ENCODE measurements at places on chromosomes 5 and 9.

GRCh38 chr9:25681266-25681665 is 3.0 kb upstream of the TUSC1 start:
- no peak for DNase-seq

DNA sequence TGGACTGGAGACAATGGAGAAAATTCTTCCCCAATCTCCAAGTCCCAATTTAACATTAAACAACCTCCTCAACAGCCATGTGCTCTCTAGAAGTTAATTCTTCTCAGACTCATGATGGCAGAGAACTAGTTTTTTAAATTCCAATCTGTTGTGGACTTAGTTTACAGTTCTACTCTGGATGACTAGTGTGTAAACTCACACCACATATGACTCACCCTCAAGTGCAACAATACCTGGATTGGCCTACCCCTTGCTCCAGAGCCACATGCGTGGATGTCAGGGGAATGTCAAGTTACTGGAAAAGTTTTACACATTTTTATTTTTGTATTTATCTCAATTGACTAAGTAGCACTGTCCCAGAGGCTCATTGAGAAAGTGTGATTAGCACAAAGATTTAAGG is 136.0 kb upstream of the EFNA5 start:
- no peak for DNase-seq

- DNase-seq: no peak
Observed at GRCh38 chr5:90528601-90529193, 687 bp downstream of the LYSMD3 start.

- DNase-seq: no peak
Observed at GRCh38 chr9:6584881-6585597, 60.5 kb downstream of the GLDC start.

- no peak for DNase-seq
Observed at GRCh38 chr9:98571643-98572042, 137.1 kb downstream of the GABBR2 start.

GRCh38 chr5:125413496-125414274 is 667.2 kb upstream of the ZNF608 start:
- DNase-seq: no peak

GRCh38 chr9:96412174-96412913 is 5.8 kb downstream of the ZNF367 start:
- DNase-seq: no peak

DNA sequence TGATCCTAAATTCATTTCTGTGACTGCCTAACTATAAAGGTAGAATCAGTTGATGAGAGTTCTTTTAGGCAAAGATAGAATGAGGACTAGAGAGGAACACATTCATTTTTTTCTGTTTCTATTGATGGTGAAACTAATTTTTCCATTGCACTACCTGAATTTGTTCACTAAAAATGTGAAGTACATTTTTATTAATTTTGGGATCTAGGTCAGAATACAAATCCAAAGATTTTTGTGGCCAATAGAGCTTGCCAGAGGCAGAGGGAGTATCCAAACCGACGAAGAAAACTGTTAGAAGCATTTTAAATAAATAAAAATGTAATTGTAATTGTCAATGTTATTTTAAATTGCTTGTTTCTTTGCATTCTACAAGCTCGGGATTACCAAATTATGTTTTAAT is 78.1 kb downstream of the MTREX start:
- DNase-seq: no peak

GRCh38 chr5:14156650-14157492 is 13.7 kb downstream of the TRIO start:
- no peak for DNase-seq

GRCh38 chr9:107721705-107722245 is 232.2 kb upstream of the KLF4 start:
- DNase-seq: no peak

GRCh38 chr5:127940854-127941253 is 142.7 kb upstream of the SLC12A2 start:
- no peak for DNase-seq

- DNase-seq: no peak
Observed at GRCh38 chr5:175614223-175614815, 43.6 kb upstream of the HRH2 start.

DNA sequence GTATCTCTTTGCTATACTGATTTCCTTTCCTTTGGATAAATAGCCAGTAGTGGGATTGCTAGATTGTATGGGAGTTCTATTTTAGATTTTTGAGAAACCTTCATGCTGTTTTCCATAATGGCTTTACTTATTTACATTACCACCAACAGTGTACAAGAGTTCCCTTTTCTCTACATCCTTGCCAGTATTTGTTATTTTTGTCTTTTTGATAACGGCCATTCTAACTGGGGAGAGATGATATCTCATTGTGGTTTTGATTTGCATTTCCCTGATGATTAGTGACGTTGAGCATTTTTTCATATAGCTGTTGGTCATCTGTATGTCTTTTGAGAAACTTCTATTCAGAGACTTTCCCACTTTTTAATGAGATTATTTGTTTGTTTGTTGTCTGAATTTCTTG is 25.8 kb downstream of the NADK2 start:
- DNase-seq: no peak

- no peak for DNase-seq
Observed at GRCh38 chr5:116887104-116887503, 312.5 kb upstream of the SEMA6A start.

DNA sequence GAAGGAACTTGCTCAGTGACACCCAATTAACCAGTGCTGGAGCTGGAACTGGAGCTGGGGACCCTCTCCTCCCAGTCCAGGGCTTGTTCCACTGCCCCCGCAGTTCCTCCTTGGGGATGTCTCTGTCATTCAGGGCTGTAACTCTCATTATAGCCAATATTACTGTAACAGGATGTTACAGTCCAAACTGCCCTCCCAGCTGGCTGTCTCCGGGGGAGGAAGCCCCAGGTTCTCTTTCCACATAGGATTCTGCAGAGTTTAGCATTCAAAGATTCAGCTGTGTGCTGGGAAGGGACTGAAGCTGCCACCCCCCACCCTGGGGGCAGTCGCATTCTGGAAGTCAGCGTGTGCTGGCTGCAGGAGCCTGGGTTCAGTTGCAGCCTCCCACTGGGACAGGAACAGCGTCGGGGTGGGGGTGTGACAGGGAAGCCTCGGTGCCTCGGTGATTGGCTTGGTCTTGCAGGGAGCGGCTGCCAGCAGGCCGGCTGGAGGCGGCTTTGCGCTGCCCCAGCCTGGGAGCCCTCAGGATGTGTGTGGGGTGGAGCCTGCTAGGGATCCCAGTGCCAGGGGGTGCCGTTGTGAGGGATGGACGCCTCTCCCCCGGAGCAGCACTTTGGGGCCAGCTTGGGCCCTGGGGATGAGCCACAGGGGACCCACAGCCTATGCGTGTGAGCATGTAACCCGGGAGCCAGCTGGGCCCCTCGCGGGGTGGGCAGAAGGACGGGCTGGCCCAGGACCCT is 101.1 kb downstream of the RGS3 start:
- no peak for DNase-seq

GRCh38 chr5:14263699-14264098 is 120.6 kb downstream of the TRIO start:
- no peak for DNase-seq

DNA sequence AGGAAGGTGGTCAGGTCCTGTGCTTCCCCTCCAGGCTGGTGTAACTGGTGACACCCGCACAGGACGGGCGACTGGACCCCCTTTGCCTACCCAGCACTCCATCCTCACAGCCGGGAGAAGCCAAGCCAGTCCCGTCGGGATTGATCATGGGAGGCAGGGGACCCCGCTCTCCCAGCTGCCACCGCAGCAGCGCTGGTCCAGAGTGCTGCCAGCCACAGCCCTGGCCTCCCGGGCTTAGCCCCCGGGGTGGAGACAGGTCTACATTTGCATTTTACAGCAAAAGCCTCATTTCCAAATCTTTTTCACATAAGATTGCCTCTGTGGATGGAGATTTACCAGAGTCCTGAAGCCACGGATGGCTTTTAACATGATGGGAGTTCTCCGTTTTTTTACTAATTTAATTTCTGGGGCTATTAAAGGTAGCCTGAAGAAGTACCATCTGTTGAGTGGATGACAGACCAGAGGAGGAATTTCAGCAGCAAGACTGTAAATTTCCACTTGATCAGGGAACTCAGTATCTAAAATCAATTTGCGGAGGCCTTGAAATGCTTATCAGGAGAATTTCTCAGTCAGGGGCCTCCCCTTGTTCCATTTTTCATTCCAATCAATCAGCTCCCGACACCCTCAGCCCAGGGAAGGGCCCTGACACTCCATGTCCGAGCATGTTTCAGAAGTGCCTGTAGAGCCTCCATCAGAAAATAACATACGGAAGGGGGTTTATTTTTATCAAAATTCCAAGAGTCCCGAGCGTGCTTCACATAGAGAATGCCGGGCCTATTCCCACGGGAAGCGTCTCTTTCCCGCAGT is 80.6 kb downstream of the OLFM1 start:
- no peak for DNase-seq

- no peak for DNase-seq
Observed at GRCh38 chr5:21159510-21160059, 1171.6 kb upstream of the CDH18 start.

DNA sequence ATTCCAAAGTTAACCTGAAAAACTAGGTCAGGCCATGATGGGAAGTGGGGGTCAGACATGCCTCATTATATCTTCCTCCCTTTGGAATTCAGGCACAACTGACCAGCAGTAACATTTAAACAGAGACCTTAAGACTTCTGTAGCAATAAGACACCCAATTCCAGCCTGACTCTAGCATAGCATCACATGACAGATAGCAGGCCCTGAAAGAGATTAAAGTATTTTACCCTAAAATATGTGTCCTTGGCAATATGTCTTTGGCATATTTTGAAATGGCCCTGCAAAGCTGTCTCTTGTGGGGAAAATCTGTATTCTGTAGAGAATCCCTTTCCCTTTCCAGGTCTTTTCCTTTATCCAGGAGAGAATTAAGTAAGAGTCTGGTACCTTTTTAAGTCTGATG is 34.3 kb downstream of the S1PR3 start:
- no peak for DNase-seq
